ENCODE measurements at places on chromosomes 4 and X.

DNA sequence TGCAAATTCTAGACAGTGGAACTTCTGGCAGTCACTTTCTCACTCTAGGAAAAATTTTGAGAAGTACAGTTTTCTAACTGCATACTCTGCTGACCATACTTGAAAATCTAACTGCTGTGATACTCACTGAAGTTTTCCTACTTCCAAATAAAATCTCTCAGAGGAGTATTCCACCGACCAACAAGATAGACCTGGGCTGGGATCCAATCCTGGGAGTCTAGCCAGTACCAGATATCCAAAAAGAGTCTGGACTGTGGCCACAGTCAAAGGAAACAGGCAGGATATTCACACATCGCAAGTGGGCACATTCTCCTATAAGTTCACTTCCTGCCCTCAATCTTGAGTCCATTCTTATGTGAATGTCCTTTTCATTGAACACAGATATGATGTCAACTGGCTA lies 1138.7 kb upstream of the PCDH7 start:
- no peaks in the 10 kb centered on the region for H3K27me3 ChIP-seq
- no peak overlapping the region for H3K4me3 ChIP-seq
- no peaks in the 10 kb centered on the region for H3K36me3 ChIP-seq
- DNase-seq: no peak

DNA sequence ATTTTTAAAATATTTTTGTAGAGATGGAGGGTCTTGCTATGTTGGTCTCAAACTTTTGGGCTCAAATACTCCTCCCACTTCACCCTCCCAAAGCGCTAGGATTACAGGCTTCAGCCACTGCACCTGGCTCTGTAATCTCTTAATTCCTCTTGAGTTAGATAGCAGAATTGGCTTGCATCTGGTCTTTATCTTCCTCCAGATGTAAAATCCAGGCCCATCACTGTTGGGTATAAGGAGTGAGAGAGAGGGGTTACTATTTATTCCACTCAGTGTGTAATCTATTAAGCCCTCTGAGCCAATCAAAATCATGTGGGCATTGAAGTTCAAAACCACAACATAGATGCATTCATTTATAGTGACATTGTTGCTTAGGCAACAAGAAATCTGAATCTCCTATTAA lies 33.9 kb downstream of the ANK2 start:
- peaks cover 16% of the 10 kb centered on the region for H3K27me3 ChIP-seq
- H3K27ac ChIP-seq: no peak overlapping the region
- H3K4me1 ChIP-seq: no peaks in the 10 kb centered on the region

DNA sequence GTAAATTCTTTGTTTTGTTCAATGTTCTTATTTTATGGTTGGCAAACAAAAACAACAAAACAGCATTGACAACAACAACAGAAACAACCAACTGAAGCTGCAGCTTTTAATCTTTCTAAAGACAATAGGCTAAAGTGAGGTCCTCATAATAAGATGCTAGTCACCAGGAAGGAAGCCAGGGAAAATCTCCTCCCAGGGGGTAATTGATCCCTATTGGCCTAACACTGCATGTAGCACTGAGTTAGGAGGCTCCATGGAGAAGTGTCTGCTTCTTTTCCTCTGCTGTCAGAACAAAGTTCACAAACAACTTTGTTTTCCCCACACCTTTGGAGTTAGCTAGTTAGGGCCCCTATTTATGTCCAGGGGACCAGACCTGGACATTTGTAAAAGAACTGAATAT lies 4.7 kb upstream of the LRAT start:
- H3K4me3 ChIP-seq: no peak overlapping the region
- no peak overlapping the region for H3K27ac ChIP-seq
- H3K27me3 ChIP-seq: peaks cover 46% of the 10 kb centered on the region

GRCh38 chrX:74461384-74461783 lies 40.1 kb downstream of the SLC16A2 start:
- H3K36me3 ChIP-seq: no peaks in the 10 kb centered on the region
- no peaks in the 10 kb centered on the region for H3K4me1 ChIP-seq
- H3K4me3 ChIP-seq: no peak overlapping the region
- no peak overlapping the region for H3K27ac ChIP-seq
- no peaks in the 10 kb centered on the region for H3K27me3 ChIP-seq
- DNase-seq: no peak
